K562 (cell line): ENCODE measurements at places on chromosomes 2 and 18. TPM values are rescaled to one million over a fixed set of nuclear protein-coding genes. Genes with fewer than 3 reads are reported as not detected.

The GCKR gene
- total RNA-seq, result 0.25 and 0.55 TPM in 2 replicates

GRCh38 chr2:231640241-231640640, 47.6 kb downstream of the TEX44 start:
- no peaks in the 10 kb centered on the region for H3K36me3 ChIP-seq
- no peak for DNase-seq
- no peak overlapping the region for H3K27ac ChIP-seq
- peaks cover 15% of the 10 kb centered on the region for H3K4me1 ChIP-seq

The IL36B gene
- not detected in 2 replicates for total RNA-seq

- peaks cover 4% of the 10 kb centered on the region; the same call in 1 of the 3 replicates for H3K36me3 ChIP-seq
- H3K27ac ChIP-seq, result no peak overlapping the region
- H3K4me1 ChIP-seq, result peaks cover 20% of the 10 kb centered on the region; the same call in 1 of the 2 replicates
- no peaks in the 10 kb centered on the region for H3K27me3 ChIP-seq
- DNase-seq, result no peak
These were observed 45.6 kb downstream of the LONRF2 start for GRCh38 chr2:100276716-100277115.

DNA sequence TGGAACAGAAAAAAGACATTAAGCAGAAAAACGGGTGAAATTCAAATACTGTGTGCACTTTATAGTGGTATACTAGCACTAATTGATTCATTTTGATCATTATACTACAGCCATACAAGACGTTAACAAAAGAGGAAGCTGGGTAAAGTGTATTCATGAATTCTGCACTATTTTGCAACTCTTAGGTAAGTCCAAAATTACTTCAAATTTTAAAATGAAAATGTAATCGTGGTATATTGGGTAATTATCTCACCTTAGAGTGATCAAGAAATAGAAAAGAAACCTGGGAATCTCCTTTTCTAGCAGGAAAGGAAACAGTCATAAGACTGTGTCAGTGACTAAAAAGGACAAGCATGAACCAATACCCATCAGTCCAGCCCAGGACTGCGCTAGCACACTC, 5.4 kb downstream of the TGFBRAP1 start:
- H3K27me3 ChIP-seq, result no peaks in the 10 kb centered on the region
- no peak for DNase-seq
- H3K36me3 ChIP-seq, result peaks cover 26% of the 10 kb centered on the region; the same call in 2 of the 3 replicates
- peaks cover 25% of the 10 kb centered on the region; the same call in 2 of the 3 replicates for H3K4me1 ChIP-seq
- no peak overlapping the region for H3K4me3 ChIP-seq
- H3K27ac ChIP-seq, result no peak overlapping the region

DNA sequence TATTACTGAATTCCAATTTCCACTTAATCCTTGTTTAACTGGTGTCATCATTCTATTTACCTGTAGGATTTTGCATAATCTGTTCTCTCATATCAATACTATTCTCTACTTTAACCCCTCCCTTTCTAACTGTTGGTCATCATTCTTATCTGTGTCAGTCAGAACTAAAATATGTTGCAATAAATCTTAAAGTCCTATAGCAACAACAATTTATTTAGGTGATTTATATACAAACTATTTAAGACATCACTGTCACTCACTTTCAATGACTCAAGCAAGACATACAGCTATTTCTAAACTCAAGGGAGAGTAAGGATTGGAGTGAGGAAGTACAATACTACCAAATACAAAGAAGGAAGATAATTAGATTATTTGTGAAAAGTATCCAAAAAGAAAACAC, 740.4 kb downstream of the DSC3 start:
- H3K27ac ChIP-seq, result no peak overlapping the region
- no peaks in the 10 kb centered on the region for H3K36me3 ChIP-seq

The SP3 gene
- total RNA-seq, result 73.5 and 74.9 TPM in 2 replicates

The PIEZO2 gene
- 1.4 and 1.6 TPM in 2 replicates for total RNA-seq

GRCh38 chr2:241103176-241103595, 1.1 kb upstream of the MTERF4 start:
- peaks cover 19% of the 10 kb centered on the region; the same call in 2 of the 3 replicates for H3K36me3 ChIP-seq
- peaks cover 8% of the 10 kb centered on the region for H3K4me1 ChIP-seq
- no peak for DNase-seq
- no peak overlapping the region for H3K27ac ChIP-seq
- peak overlapping the region; percentile 88 for H3K4me3 ChIP-seq
- no peaks in the 10 kb centered on the region for H3K27me3 ChIP-seq

DNA sequence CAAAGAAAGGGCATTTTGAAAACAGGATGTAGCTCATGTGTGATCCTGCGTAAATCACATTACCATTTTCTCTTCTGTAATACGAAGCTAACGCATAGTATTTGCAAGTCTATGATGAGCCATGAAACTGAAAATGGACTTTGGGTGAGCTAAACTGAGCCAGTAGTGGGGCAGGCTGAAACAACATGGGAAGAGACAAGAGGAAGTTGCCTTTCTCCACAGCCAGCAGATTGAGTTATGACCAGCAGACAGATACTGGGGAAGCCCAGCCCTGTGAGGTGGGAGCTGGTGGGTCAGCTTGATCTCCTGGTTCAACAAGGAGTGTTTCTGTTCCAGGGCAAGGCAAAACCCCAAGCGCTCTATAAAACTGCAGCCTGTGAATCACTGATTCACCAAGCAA, 11.8 kb downstream of the CYRIA start:
- H3K36me3 ChIP-seq, result no peaks in the 10 kb centered on the region
- H3K27me3 ChIP-seq, result no peaks in the 10 kb centered on the region
- no peak overlapping the region for H3K4me3 ChIP-seq
- no peak overlapping the region for H3K27ac ChIP-seq

GRCh38 chr2:150012986-150013385, 425.4 kb upstream of the MMADHC start:
- H3K27me3 ChIP-seq, result no peaks in the 10 kb centered on the region
- DNase-seq, result no peak
- H3K27ac ChIP-seq, result no peak overlapping the region
- H3K4me3 ChIP-seq, result no peak overlapping the region

DNA sequence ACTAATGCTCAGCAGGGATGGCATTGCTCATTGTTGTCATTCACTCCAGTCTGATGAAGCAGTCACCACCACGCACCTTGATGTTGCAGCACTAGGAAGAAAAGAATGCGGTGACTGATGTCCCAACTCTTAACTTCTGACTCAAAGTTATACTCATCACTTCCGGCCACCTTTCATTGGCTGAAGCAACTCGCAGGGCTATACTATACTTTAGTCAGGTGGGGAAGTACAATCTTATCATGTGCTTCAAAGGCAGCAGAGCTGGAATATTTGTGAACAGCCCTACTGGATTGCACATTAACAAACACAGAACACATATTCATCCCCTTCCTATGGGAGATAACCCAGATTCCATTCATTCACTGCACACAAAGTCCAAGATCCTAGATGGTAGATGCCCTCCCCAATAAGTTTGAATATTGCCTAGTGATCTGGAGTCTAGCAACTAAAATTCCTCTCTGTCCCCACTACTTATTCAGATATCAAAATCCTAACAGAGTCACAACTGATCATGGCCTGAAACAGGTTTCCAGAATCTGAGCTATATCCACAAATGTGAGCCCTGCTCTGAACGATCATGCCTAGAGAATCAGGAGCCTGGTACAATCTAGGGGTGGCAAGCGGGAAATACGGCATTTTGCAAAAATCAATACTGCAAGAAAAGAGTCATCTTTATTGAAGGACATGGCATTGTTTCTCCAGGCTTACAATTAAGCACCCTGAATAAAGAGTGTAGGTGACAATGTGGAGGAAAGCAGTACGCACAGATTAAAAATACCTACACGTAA, 3.4 kb upstream of the SPATS2L start:
- H3K4me1 ChIP-seq, result peaks cover 8% of the 10 kb centered on the region
- H3K36me3 ChIP-seq, result no peaks in the 10 kb centered on the region
- DNase-seq, result no peak
- H3K27me3 ChIP-seq, result no peaks in the 10 kb centered on the region

DNA sequence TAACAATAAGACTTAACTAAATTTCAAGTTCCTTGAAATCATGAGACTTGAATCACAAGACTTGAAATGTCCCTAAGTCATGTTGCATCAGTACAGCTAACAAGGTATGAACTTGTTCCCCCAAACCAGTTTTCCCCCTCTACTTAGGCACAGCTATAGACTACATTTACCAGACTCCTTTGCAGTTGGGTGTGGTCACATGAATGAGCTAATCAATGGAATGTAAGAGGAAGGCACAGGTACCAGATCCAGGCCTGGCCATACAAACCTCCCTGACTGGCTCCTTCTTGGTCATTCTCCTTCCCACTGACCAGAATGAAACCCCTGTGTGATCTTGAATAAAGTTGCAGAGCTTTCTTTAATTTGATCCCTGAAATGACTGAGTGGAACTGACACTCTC, 77.8 kb downstream of the DNER start:
- no peaks in the 10 kb centered on the region for H3K27me3 ChIP-seq
- H3K4me1 ChIP-seq, result no peaks in the 10 kb centered on the region
- H3K27ac ChIP-seq, result no peak overlapping the region
- DNase-seq, result no peak
- no peaks in the 10 kb centered on the region for H3K36me3 ChIP-seq

DNA sequence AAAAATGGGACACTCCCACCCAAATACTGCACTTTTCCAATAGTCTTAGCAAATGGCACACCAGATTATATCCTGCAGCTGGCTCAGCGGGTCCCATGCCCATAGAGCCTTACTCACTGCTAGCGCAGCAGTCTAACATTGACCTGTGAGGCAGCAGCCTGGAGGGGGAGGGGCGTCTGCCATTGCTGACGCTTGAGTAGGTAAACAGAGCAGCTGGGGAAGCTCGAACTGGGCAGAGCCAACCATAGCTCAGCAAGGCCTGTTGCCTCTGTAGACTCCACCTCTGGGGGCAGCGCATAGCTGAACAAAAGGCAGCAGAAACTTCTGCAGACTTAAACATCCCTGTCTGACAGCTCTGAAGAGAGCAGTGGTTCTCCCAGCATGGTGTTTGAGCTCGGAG, 110.4 kb downstream of the CTIF start:
- DNase-seq, result no peak
- H3K27me3 ChIP-seq, result no peaks in the 10 kb centered on the region
- no peaks in the 10 kb centered on the region for H3K36me3 ChIP-seq
- no peak overlapping the region for H3K27ac ChIP-seq

GRCh38 chr18:63213331-63213900, 106.2 kb downstream of the BCL2 start:
- H3K4me3 ChIP-seq, result no peak overlapping the region
- H3K36me3 ChIP-seq, result no peaks in the 10 kb centered on the region
- H3K27ac ChIP-seq, result no peak overlapping the region
- no peaks in the 10 kb centered on the region for H3K27me3 ChIP-seq

The DNAH6 gene
- 0.49 TPM in 1 of 2 replicates, not detected in the other for total RNA-seq

The PROKR1 gene
- 0.18 and 0.22 TPM in 2 replicates for total RNA-seq

The TEX44 gene
- not detected in 2 replicates for total RNA-seq

DNA sequence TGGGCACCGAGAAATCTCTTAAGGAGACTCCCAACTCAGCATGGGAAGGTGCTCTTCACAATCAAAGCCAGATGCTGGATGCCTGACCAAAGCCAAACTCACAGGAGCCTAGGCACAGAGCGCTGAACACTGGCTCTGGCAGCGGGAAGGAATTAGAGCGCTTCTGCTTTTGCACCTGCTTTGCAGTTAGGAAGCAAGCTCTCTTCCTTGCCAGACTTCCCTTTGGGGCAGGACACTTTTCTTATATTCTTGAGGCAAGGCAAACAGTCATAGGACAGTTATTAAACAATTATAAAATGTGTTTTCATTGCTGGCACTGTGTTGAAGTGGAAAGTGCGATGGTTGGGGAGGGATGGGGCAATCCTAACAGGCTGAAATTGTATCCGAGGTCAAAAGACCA, 79.6 kb upstream of the DNMT3A start:
- no peak for DNase-seq
- H3K4me3 ChIP-seq, result no peak overlapping the region
- H3K27me3 ChIP-seq, result peaks cover 12% of the 10 kb centered on the region
- H3K27ac ChIP-seq, result no peak overlapping the region
- H3K36me3 ChIP-seq, result no peaks in the 10 kb centered on the region
- H3K4me1 ChIP-seq, result no peaks in the 10 kb centered on the region

The ERCC3 gene
- 37.5 and 39.9 TPM in 2 replicates for total RNA-seq

DNA sequence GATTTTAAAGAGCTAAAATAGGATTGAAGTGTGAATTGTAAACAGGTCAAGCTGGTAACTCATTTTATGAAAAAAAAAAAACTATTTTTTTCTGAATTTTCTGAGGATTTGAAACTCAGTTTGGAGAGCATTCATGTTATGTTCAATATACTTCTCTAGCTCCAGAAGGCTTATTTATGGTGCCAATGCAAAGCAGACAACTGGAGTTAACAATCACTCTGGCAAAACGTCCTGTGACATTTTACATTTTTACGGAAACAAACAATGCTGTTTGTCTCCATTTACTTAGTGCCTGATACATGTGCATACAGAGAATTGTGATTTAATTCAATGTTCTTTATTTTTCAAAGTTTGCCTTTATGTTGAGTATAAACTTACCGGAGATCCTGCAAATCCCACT, 96.0 kb downstream of the COL5A2 start:
- H3K4me1 ChIP-seq, result no peaks in the 10 kb centered on the region
- H3K27me3 ChIP-seq, result no peaks in the 10 kb centered on the region
- H3K4me3 ChIP-seq, result no peak overlapping the region
- no peak for DNase-seq

DNA sequence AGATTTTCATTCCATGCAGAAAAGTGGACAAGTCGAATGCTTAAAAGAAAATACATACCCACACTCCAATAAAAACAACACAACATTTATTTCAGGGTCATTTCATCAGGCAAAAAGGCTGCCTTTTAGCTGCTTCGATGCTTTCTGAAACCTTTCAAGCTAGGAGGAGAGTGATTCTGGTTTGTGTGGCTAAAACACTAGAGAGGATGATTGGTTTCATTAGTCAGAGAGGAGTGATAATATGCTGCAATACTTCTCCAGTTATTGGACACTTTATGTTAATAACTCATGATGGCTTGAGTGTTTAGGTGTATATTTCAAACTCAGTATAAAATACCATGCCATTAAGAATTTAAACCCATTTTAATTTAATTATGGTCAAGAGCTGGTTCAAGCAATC, 614.0 kb downstream of the SLC4A3 start:
- no peaks in the 10 kb centered on the region for H3K36me3 ChIP-seq
- DNase-seq, result no peak
- H3K4me3 ChIP-seq, result no peak overlapping the region
- no peaks in the 10 kb centered on the region for H3K27me3 ChIP-seq
